Astrocyte (in vitro differentiated cells and primary cell): ENCODE measurements at places on chromosomes 3 and 15. TPM values are rescaled to one million over a fixed set of nuclear protein-coding genes. Genes with fewer than 3 reads are reported as not detected.

- peaks cover 8% of the 10 kb centered on the region for H3K4me1 ChIP-seq
- no peaks in the 10 kb centered on the region for H3K27me3 ChIP-seq
- no peaks in the 10 kb centered on the region for H3K36me3 ChIP-seq
- peak; percentile 99 for DNase-seq
- H3K27ac ChIP-seq = peak overlapping the region; percentile 91
These were observed 92.6 kb upstream of the ZBTB20 start for GRCh38 chr3:115239717-115240116.

MME gene
- total RNA-seq = 54.3 and 55.5 TPM in 2 replicates

STXBP5L gene
- 1.6 and 2.1 TPM in 2 replicates for total RNA-seq

CPLX3 gene
- not detected in 2 replicates for total RNA-seq

ANKUB1 gene
- total RNA-seq = not detected in 2 replicates

UBA3 gene
- 73.4 and 79.2 TPM in 2 replicates for total RNA-seq

DNA sequence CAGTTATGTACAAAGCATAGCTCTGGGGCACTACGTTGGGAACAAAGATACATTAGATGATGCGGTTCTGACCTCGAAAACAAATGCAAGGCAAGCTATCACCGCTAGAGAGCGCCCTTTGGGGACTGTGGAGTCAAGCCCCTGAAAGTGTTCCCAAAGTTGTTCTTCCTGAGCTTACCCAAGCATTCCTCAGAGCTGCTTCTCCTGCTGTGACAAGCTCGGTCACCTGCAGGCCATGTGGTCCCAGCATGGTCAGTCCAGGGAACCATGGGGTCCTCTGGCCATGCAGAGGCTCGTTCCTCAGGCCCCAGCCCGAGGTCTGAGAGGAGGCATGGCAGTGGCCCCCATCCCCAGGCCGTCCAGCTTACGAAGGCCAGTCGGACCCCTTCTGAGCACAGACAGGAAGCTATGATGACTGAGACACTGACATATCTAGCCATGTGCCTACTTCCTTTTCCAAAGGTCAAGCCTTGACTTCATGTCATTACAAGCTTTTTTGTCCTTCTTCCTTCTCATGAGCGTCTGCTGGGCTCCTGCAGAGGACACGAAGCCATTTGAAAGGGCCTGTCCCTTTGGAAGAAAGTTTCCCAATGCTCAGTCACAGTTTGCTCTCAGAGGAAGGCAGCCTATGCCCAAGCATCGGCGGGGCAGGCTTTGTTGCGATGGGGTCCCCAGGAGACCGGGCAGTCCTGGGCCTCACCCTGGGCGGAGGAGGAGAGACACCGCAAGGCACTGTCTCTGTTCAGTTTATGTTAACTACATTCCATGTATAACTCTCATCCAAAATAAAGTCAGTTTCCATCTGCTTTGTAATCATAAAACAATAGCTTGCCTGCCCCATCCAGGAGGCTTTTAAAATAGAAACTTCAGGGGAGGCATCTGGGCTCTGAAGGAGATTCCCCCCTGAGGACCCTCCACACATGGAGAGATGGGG, 79.3 kb downstream of the ATP10A start:
- DNase-seq = no peak
- H3K4me3 ChIP-seq = no peak overlapping the region
- no peaks in the 10 kb centered on the region for H3K36me3 ChIP-seq
- H3K27me3 ChIP-seq = no peaks in the 10 kb centered on the region
- peaks cover 28% of the 10 kb centered on the region for H3K4me1 ChIP-seq

DNA sequence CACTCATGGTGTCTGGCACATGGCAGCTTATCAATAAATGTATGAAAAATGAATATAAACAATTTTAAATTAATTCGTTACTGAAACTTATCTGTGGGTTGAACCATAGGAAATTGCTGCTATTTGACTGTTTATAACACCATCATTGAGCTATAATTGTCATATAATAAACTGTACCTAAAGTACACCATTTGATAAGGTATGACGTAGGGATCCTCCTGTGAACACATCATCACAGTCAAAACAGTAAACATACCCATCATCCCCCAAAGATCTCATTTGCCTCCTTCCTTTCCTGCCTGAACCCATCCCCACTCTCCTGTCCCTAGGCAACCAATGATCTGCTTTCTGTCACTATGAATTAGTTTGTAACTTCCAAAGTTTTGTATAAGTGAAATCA, 151.0 kb upstream of the SLC2A2 start:
- no peaks in the 10 kb centered on the region for H3K27me3 ChIP-seq
- peaks cover 5% of the 10 kb centered on the region for H3K4me1 ChIP-seq
- DNase-seq = no peak
- no peak overlapping the region for H3K27ac ChIP-seq
- H3K36me3 ChIP-seq = no peaks in the 10 kb centered on the region
- no peak overlapping the region for H3K4me3 ChIP-seq

KIF15 gene
- 0.82 and 1.5 TPM in 2 replicates for total RNA-seq

- no peak overlapping the region for H3K27ac ChIP-seq
- DNase-seq = no peak
- H3K27me3 ChIP-seq = no peaks in the 10 kb centered on the region
- H3K36me3 ChIP-seq = no peaks in the 10 kb centered on the region
- H3K4me1 ChIP-seq = no peaks in the 10 kb centered on the region
These were observed 21.7 kb downstream of the HERC1 start for GRCh38 chr15:63811942-63812550.

GRCh38 chr15:68230157-68231100, 901 bp upstream of the CLN6 start:
- H3K4me1 ChIP-seq = peaks cover 14% of the 10 kb centered on the region
- H3K36me3 ChIP-seq = no peaks in the 10 kb centered on the region
- H3K27ac ChIP-seq = peak overlapping the region; percentile 55
- no peak for DNase-seq

CPA3 gene
- not detected in 2 replicates for total RNA-seq

DNA sequence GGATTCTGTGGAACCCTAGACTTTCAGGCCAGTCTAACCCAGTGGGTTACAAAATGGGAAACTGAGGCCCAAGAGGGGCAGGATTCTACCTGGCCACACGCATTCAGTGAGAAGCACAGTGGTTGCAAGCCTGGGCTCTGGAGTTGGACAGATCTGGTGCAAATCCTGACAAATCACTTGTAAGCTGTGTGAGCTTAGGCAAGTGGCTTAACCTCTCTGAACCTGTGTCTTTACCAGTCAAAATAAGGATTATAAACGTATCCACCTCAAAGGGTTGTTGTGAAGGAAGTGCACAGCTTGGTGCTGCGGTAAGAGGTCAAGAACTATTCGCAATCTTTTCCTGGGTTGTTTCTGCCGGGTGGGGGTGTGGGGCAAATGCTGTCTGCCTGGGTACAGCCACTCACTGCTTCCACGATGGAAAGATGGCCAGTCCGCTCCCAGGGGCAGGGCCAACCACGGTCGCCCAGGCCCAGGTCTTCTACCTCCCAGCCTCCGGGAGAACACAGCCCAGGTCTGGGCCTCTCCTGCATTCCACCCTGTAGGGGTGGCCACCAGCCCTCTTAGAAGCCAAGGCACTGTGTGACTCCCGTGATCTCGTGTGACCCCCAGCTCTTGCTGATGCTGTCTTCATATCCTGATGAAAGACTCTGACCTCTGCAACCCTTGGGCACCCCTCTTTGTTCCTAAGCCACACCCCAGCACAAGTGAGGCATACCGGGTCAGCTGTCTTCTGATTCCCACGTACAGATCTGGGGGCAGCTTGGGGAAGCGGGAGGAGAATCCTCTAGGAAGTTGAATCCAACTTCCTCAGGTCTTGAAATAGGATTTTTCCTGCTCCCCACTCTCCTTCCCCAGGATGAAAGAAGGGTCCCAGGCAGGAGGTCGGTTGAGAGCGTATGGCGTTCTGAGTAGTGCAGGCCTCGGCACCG, 1.5 kb downstream of the CHRNA3 start:
- H3K36me3 ChIP-seq = no peaks in the 10 kb centered on the region
- H3K27me3 ChIP-seq = peaks cover 40% of the 10 kb centered on the region
- no peak for DNase-seq

DNA sequence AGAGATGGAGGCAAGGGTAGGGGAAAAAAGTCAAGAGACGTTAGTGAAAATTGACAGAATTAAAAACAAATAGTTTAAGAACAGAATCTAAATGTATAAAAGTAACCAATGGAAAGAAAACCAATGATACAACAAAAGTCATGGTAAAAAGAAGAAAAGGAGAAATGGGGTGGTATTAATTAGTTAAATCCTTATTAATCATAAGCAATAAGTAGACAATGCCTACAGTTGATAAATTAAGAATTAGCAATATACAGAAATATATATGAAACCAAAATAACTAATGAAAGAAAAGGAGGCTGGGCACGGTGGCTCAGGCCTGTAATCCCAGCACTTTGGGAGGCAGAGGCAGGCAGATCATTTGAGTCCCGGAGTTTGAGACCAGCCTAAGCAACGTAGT, 23.8 kb downstream of the EPM2AIP1 start:
- DNase-seq = no peak
- no peak overlapping the region for H3K27ac ChIP-seq
- no peak overlapping the region for H3K4me3 ChIP-seq
- H3K36me3 ChIP-seq = no peaks in the 10 kb centered on the region

LIPC gene
- total RNA-seq = not detected in 2 replicates

DNA sequence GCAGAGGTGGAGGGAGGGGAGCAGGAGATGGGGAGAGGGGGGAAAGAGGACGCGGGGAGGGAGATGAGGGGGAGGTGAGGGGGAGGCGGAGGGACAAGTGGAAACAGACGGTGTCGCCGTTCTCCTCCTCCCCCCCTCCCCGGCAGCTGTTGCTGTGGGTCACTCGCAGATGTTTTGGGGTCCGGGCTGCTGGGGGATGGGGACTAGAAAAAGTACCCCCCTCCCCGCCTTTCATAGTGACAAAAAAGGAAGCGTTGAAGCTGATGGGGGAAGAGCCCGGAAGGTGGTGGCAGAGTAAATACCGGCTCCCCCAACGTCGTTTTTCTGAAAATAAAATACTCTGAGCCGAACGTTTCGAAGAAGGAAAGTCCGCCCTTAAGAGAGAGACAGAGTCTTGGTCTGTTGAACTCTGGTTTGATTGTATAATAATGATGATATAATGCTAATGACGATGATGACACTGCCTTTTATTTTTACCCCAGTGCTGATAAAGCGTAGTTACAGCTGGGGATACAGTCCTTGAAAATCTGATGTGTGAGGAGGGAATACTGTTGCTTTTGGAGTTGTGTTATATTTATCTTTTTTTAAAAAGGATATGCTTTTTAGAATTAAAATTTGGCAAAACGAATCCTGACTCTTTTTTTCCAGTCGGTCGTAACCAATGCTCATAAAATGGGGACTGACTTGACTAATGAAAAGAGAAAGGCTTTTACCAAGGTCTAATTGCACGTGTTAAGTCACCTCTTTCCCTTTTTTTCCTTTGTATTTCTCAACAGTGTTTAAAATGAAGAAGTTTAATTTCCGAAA, 993 bp downstream of the STXBP5L start:
- peak overlapping the region; percentile 34 for H3K4me3 ChIP-seq
- H3K27me3 ChIP-seq = peaks cover 16% of the 10 kb centered on the region
- no peak overlapping the region for H3K27ac ChIP-seq
- no peaks in the 10 kb centered on the region for H3K36me3 ChIP-seq

DNA sequence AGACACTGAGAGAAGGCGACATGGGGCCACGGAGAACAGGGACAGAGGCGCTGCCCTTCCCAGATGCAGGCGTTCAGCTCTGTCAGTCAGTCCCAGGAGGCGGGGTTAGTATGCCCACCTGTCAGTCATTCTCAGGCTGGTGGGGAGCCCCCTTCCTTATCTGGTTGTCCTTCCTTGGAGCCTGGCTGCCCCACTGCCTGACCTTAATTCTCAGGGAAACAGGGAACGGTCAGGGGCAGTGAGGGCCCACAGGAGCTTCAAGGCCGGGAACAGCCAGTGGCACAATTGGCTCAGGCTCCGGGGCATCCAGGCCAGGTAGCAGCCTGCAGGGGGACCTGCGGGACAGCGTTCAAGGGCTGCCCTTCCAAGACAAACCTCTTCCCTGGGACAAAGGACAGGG, 133.2 kb downstream of the CHSY1 start:
- H3K4me3 ChIP-seq = no peak overlapping the region
- H3K36me3 ChIP-seq = no peaks in the 10 kb centered on the region
- no peak overlapping the region for H3K27ac ChIP-seq
- no peak for DNase-seq
- no peaks in the 10 kb centered on the region for H3K27me3 ChIP-seq

CPB1 gene
- not detected in 2 replicates for total RNA-seq

ECT2 gene
- 14.9 and 16.4 TPM in 2 replicates for total RNA-seq

- no peak for DNase-seq
- no peaks in the 10 kb centered on the region for H3K27me3 ChIP-seq
- H3K27ac ChIP-seq = no peak overlapping the region
- no peak overlapping the region for H3K4me3 ChIP-seq
- H3K36me3 ChIP-seq = no peaks in the 10 kb centered on the region
These were observed 126.5 kb upstream of the THBS1 start for GRCh38 chr15:39454189-39454986.

DNA sequence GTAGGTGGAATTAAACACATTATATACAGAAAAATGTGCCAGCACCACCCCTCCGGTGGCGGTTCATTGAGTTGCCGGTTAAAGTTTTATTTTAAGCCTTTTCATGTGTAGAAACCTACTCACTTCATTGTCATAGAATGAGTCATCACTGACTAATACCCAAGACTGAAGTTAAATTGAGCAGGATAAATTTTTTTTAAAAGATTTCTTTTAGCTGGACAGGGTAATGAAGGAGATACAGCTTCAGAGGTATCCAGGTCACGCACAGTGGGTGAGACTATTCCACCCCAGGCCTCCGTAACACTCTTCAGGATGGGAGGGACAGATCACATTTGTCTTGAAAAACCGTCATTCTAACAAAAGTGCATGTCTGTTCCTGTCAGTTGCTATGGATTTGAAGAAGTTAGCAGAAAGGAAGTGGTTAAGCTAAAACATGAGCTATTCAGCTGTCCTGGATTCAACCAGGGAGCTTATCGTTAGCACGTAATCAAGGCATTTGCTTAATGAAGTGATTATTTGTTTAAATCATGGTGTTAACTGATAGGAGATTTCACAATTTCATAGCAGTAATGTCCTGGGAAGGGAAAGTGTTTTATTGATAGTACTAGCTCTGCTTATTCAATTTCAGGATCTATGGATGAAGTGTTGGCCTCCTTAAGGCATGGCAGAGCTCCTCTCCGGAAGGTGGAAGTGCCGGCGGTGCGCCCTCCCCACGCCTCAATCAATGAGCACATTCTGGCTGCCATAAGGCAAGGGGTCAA, 23.4 kb downstream of the WHAMM start:
- H3K36me3 ChIP-seq = peaks cover 46% of the 10 kb centered on the region
- H3K27ac ChIP-seq = peak overlapping the region; percentile 87
- peak overlapping the region; percentile 22 for H3K4me3 ChIP-seq
- peaks cover 21% of the 10 kb centered on the region for H3K4me1 ChIP-seq
- H3K27me3 ChIP-seq = no peaks in the 10 kb centered on the region

DNA sequence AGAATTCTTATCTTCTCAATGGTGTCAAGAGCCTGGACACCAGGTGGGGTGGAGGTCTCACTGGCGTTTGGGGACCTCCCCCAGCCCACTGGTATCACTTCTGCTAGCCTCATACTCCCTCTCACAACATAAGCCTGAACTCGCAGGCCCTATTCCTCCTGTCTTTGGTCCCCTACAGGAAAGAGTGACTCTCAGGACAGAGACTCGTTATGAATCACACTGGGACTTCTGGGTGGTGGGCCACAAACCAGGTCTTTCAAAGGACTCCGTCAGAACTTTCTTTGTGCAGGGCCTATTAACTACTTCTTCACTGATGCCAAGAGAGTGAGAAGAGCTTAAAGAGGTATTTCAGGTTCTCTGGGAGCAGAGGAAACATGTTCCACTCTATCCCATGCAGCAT, 100.4 kb downstream of the WDR76 start:
- DNase-seq = no peak
- H3K36me3 ChIP-seq = peaks cover 7% of the 10 kb centered on the region
- no peak overlapping the region for H3K27ac ChIP-seq
- H3K4me1 ChIP-seq = peaks cover 6% of the 10 kb centered on the region
- no peaks in the 10 kb centered on the region for H3K27me3 ChIP-seq
- H3K4me3 ChIP-seq = no peak overlapping the region

- no peaks in the 10 kb centered on the region for H3K4me1 ChIP-seq
- no peak overlapping the region for H3K27ac ChIP-seq
- no peaks in the 10 kb centered on the region for H3K36me3 ChIP-seq
- no peak for DNase-seq
- no peaks in the 10 kb centered on the region for H3K27me3 ChIP-seq
These were observed 73.0 kb downstream of the HCN4 start for GRCh38 chr15:73295630-73296286.
